ENCODE measurements at places on chromosomes 2 and 18.

- H3K36me3 ChIP-seq, result peaks cover 2% of the 10 kb centered on the region
- no peaks in the 10 kb centered on the region for H3K4me1 ChIP-seq
- no peaks in the 10 kb centered on the region for H3K27me3 ChIP-seq
- H3K27ac ChIP-seq, result no peak overlapping the region
- H3K4me3 ChIP-seq, result no peak overlapping the region
These were observed 53.1 kb downstream of the OLA1 start for GRCh38 chr2:174195253-174195652.

DNA sequence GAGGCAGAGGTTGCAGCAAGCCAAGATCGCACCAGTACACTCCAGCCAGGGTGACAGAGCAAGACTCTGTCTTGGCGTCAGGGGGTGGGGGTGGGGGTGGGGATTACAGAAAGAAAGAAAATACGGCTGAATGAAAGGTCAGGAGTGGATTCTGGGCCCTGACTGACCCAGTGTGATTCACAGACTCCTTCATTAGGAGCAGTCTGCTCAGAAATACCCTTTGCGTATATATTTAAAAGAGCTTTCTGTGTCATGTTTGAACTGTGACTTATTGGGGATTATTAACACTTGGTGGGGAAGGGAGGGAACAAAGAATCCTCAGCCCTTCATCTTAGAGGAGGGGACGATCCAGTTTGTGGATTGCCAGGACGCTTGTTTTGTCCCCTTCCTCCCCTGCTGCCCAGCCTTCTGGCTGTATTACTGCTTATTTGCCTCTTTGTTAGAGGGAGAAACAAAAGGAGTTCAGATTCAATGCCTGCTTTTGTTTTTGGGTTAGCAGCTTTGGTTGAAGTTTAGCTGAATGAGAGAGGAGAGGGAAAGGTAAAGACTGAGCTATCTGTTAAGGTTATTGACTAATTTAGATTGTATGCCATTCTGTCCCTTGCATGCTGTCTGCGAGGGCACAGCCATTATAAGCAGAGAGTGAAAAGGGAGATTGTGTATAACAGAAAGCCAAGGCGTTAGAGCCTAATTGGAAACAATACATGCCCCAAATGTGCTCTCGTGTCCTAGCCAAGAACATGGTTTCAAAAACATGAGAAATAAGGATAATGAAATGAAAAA, 118.3 kb downstream of the FMNL2 start:
- H3K4me1 ChIP-seq, result no peaks in the 10 kb centered on the region
- H3K36me3 ChIP-seq, result no peaks in the 10 kb centered on the region
- no peak overlapping the region for H3K27ac ChIP-seq

GRCh38 chr18:12895014-12895413, 11.0 kb upstream of the PTPN2 start:
- no peak overlapping the region for H3K27ac ChIP-seq
- no peak overlapping the region for H3K4me3 ChIP-seq
- H3K36me3 ChIP-seq, result peaks cover 3% of the 10 kb centered on the region
- no peak for DNase-seq
- H3K27me3 ChIP-seq, result peaks cover 28% of the 10 kb centered on the region

- no peak for DNase-seq
- no peaks in the 10 kb centered on the region for H3K4me1 ChIP-seq
- H3K36me3 ChIP-seq, result no peaks in the 10 kb centered on the region
- H3K27me3 ChIP-seq, result no peaks in the 10 kb centered on the region
- no peak overlapping the region for H3K4me3 ChIP-seq
These were observed 103.4 kb downstream of the ETAA1 start for GRCh38 chr2:67500541-67500940.
